ENCODE measurements at places on chromosomes 16 and 17.

DNA sequence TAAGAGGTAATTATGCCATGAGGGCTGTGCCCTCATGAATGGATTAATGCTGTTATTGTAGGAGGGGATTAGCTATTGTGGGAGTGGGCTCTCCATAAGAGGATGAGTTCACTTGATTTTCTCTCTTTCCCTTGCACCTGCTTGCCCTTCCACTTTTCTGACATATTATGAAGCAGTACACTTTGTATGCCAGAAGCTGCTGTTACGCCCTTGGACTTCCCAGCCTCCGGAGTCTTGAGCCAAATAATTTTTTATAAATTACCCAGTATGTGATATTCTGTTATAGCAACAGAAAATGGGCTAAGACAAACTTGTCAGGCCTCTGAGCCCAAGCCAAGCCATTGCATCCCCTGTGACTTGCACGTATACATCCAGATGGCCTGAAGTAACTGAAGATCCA lies 38.4 kb downstream of the PSMD12 start:
- no peak for DNase-seq

- DNase-seq, result no peak
Measured at GRCh38 chr16:65936096-65936495, 430.4 kb upstream of the CDH5 start.

GRCh38 chr16:67565470-67566100 lies 3.3 kb downstream of the CTCF start:
- no peak for DNase-seq

GRCh38 chr17:4407216-4407615 lies 26.5 kb upstream of the SPNS3 start:
- no peak for DNase-seq

GRCh38 chr16:10831894-10832886 lies 13.6 kb upstream of the TVP23A start:
- DNase-seq, result no peak

DNA sequence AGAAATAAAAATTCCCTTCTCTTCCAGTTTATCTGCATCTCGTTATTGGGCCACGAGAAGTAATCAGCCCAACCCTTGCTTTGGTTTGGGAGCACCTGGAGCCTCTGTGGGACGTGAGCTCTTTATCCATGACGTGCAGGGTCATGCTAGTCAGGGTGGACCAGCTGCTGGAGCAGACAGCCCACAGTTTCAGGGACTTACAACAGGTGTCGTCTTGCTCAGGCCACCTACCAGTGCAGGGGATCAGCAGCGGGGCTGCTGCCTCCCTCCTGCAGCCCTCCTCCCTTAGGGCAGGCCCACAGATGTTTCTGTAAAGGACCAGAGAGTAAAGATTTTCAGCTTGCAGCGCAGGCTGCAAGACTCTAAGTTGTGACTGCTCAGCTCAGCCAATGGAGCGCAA lies 16.9 kb downstream of the ADAD2 start:
- no peak for DNase-seq

DNA sequence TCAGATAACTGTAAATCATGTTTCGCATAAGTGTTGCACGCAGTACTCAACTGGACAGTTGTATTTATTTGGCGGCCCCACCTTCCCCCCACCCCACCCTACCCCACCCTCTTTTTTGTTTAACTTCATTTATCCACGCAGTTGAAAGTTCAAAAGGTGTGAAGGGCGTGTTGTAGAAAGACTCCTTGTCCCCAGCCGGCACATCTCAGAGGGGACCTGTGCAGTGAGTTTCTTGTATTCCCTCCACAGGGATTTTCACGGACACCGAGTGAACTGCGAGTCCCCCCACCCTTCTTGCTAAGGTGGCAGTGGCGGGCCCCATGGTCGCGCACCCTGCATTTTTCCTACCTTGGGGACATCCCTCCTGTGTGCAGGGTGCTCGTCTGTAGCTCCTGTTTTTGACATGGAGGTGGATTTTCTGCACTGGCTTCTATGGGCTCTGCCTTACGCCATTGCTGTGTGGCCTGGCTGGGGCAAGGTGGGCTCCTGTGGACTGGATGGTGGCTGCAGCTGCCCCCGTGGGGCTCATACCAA lies 36.2 kb downstream of the ADCY7 start:
- no peak for DNase-seq

GRCh38 chr17:4516735-4517134 lies 18.1 kb downstream of the SPNS2 start:
- DNase-seq, result no peak

- DNase-seq, result peak; percentile 30
Measured at GRCh38 chr17:41972571-41973407, 6.2 kb downstream of the CNP start.

- DNase-seq, result peak; percentile 64
Measured at GRCh38 chr16:71339236-71340171, 19.0 kb upstream of the CALB2 start.

DNA sequence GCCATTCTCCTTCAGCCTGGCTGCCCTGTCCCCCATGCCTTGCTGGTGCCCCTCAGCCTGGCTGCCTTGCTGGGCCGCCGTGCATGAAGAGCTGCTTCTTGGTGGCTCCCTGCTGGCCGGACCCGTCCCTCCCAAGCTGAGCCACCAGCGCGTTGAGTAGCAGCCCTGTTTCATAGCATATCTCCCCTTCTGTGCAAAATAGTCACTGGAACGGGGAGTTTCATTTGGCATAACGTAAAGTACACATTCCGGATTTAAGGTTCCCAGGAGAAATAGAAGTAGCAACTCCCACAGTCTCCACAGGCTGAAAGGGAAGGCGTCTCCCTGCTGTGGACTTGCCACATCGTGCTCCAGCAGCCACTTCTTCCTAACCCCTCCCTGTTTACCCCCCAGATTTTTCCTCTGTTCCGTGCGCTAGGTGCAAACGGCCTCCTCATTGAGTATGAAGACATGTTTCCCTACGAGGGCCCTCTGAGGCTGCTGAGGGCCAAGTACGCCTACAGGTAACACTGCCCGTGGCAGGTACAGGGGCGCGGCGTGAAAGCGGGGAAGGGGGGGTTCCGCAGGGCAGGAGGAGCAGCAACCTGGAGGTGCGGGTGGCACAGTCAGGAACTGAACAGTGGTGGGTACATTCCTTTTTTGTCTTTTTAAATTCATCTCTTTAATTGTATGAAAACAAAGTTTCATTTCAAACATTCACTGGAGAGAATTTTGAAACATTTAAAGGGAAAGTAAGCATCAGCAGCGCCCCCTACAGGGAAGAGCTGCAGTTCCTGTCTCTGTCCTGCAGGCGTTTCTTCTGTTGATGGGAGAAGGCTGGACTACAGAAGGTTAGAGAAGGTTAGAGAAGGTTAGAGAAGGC lies 5.8 kb upstream of the OGFOD3 start:
- DNase-seq, result no peak

DNA sequence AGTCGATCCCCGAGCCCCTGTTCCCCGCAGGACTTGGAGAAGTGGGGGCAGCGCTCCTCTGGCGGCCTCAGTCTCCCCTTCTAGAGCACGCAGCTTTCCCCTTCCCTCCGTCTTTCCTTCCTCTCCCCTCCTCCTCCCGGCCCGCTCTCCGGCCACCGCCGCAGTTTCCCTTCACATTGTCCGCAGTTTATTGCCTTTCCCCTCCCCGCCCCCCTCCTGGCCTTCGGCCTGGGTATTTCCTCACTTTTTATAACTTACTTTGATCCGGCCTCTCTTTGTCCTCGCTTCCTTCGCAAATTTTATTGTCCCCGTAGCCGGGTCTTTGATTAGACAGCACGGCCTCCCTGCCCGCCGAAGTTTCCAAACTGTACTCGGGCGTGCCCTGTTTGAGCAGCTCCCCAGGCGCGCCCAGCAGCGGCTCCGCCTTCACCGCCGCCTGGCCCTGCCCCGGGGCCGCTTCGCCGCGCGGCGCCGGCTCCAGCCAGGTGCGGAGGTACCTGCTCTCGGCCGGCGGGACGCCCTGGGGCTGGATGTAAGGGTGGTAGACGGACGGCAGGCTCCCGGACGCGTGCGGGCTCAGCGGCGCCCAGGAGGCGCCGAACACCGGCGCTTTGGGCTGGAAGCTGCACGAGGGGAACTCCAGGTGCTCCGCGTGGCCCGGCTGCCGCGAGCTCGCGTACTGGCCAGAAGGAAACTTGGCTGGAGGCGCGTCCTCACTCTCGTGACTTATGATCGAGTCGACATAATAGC lies 488 bp downstream of the HOXB9 start:
- DNase-seq, result no peak

DNA sequence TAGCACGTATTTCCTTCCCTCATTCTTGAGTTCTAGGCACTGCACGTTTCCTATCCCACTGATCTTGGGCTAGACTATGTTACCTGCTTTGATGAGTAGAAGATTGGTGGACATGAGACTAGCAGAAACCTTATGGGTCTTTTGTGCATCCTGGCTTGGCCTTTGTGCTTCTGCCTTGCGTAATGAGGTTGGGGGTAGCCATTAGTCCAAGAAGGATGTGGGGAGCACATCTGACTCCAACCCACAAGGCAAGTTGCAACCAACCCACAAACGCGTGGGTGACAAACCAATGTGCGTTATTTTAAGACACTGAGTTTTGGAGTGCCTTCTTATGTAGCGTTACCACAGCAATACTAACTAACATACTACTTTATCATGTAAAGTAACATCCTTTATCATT lies 180.4 kb upstream of the IRX5 start:
- no peak for DNase-seq

- no peak for DNase-seq
Measured at GRCh38 chr16:71916397-71916920, 21.1 kb downstream of the IST1 start.

DNA sequence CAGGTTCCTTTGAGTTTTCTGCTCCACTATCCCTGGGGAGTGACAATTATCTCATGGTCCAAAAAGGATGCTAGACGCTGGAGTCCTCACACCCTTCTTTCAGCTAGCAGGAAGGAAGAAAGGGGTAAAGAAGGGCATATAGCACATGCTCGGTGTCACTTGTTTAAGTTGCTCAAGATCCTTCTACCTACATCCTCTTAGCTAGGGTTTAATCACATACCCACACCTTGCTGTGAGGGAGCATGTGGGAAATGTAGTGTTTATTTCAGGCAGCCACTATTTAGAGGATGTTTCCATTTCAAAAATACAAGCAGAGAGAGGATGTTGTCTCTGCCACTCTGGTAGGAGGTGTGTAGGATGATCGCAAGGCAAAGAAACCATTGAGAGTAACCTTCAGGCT lies 4.5 kb downstream of the PRKCB start:
- DNase-seq, result no peak

DNA sequence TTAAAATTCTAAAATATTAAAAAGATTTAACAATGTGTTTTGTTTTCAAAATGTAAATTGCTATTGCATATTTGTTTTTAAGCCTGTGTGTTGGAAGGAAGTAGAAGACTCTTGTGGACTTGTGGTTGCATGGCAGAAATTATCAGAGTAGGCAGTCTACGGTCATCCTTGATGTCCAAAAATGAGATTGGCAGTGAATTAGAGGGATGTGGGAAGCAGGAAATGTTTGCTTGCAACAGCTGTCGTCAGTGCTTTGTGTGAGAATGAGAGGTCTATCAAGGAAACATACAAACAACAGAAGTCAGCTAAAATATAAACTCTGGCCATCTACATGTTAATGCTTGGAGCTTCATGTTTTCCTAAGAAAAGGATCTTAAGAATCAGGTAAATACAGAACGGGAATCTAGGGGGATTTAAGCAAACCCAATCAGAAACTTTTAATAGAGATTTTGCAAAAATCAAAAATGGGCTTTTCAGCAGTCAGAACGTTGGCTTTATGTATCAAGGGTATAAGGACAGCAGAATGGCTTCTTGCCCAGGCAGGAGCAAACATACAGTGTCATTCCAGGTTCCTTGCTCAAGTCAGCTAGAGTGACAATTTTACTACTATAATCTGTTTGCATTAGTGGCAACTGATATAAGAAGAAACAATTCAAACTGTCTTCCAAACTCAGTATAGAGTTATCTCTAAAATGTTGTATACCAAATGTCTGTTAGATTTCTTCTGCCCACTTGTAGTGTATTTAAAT lies 196.7 kb downstream of the CYB561 start:
- DNase-seq, result no peak

DNA sequence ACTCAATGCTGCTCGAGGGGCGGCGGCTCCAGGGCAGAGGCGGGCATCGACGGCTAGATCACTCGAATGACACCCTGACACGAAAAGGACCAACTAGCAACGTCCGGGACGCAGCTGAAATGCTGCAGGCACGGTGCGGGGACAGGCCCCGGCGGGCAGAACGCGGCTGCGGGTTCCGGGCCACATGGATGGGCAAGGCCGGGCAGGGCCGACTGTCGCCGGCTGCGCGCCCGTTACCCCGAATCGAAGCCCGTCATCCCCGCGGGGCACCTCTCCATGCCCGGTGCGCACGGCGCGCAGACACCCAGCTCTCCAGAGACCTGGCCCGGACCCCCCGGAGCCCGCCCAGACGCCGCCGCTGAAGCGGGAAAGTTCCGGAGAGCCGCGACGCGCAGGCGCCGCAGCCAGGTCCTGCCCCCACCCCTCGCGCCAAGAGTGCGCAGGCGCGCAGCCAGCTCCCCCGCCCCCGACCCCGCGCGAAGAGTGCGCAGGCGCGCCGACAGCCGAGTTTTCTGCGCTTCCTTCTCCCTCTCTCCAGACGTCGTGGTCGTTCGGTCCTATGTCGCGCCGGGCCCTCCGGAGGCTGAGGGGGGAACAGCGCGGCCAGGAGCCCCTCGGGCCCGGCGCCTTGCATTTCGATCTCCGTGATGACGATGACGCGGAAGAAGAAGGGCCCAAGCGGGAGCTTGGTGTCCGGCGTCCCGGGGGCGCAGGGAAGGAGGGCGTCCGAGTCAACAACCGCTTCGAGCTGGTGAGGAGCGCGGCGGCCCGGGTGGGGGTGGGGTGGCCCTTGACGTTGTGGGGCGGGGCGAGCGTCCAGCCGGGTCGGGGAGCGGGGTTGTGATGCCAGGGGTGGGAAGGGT lies at the start of gene TCF25:
TSS of gene TCF25 (plus strand) at position 484 of the 863 bp plus-strand sequence. CDS start at position 560, 76 bp downstream.
- peak; percentile 84 for DNase-seq

DNA sequence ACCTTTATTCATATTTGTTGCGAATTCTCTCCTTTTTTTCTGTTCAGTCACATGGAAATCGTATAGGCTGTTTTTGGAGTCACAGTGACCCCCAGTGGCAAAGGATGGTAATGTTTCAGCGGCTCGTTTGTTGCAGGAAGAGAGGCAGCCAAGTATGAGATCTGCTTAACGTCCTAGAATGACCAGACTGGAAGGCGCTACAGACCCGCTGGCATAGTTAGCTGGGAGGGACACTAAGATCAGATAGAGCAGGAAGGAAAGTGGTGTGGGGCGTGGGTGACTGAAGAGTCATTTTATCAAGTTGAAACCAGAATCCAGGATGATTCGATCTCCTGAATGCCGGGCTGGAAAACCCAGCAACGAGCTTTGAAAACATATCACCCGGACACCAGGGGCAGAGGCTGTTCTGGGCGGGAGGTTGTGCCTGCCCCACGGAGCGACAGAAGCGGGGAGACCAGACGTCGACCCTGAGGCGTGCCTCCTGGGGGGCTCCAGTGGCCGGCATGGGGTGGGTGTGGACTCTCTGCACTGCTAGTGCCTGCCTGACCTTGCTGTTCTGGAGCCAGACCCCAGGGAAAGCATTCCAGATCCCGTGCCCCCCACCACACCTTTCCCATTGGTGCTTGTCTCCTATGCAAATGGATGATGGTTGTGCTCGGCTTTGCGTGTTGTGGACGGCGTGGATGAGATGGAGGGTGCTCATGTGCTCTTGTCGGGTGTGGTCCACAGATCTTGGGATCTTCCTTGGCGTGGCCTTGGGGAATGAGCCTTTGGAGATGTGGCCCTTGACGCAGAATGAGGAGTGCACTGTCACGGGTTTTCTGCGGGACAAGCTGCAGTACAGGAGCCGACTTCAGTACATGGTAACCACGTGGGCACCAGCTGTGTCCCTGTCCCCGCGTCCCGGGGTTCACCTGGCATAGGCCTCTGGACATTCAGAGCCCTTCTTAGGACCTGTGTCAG lies 7.7 kb downstream of the IL34 start:
- DNase-seq, result peak; percentile 10

- DNase-seq, result no peak
Measured at GRCh38 chr17:29289852-29290251, 4.1 kb downstream of the NUFIP2 start.

GRCh38 chr16:2924901-2925755 lies 13.4 kb downstream of the FLYWCH1 start:
- DNase-seq, result no peak

Data from NCI-H2107 (cell line).